ENCODE measurements at places on chromosomes 2 and 18. TPM values are rescaled to one million over a fixed set of nuclear protein-coding genes. Genes with fewer than 3 reads are reported as not detected.

- H3K4me3 ChIP-seq = no peak overlapping the region
- no peaks in the 10 kb centered on the region for H3K4me1 ChIP-seq
- H3K27me3 ChIP-seq = no peaks in the 10 kb centered on the region
- DNase-seq = no peak
- H3K36me3 ChIP-seq = no peaks in the 10 kb centered on the region
Observed at GRCh38 chr18:9858642-9859041, 27.1 kb upstream of the TXNDC2 start.

ABCG8 gene
- not detected for polyA plus RNA-seq

EMILIN2 gene
- 4.5 TPM for polyA plus RNA-seq

ATOH8 gene
- not detected for polyA plus RNA-seq

RUFY4 gene
- not detected for polyA plus RNA-seq

- H3K4me1 ChIP-seq = no peaks in the 10 kb centered on the region
- H3K27me3 ChIP-seq = no peaks in the 10 kb centered on the region
- H3K36me3 ChIP-seq = no peaks in the 10 kb centered on the region
- no peak overlapping the region for H3K27ac ChIP-seq
Observed at GRCh38 chr2:163690896-163691295, 44.9 kb downstream of the FIGN start.

GRCh38 chr2:85400541-85401463, 9.4 kb downstream of the CAPG start:
- no peaks in the 10 kb centered on the region for H3K27me3 ChIP-seq
- H3K4me1 ChIP-seq = peaks cover 10% of the 10 kb centered on the region
- no peak overlapping the region for H3K4me3 ChIP-seq
- H3K36me3 ChIP-seq = no peaks in the 10 kb centered on the region

DNA sequence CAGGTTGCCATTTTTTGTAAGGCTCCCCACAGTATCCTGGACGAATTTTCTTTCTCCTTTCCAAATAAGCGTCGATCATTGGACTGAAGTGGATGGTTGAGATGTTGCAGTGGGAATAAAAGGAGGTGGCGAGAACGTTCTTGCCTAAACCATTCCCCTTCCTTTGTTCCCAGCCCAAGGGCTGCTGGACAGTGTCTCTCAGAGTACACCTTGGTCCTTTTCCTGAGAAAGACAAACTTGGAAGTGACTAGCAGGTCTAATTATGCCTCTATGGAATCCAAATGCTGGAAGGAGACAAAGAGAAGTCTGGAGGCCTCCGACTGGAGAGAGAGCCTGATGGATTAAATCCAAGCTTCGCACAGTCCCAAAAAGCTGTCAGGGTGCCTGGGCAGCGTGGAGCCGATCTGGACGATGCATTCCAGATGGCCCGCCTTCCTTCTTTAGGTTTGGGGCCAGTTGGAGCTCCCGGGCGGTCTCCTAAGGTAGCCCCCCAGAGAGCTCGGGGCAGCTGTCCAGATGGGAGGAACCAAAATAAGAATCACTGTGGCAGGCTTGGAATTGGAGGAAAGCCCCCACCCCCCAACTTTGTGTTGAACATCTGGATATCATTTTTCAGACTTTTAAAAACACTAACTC, 186.8 kb downstream of the TMEM247 start:
- no peak overlapping the region for H3K27ac ChIP-seq
- no peaks in the 10 kb centered on the region for H3K36me3 ChIP-seq
- DNase-seq = no peak
- no peaks in the 10 kb centered on the region for H3K27me3 ChIP-seq

ANKMY1 gene
- 15.8 TPM for polyA plus RNA-seq

GRCh38 chr18:62325806-62326645, 916 bp downstream of the TNFRSF11A start:
- H3K27me3 ChIP-seq = peaks cover 35% of the 10 kb centered on the region
- peak overlapping the region; percentile 56 for H3K4me3 ChIP-seq
- no peak overlapping the region for H3K27ac ChIP-seq
- H3K4me1 ChIP-seq = peaks cover 13% of the 10 kb centered on the region
- H3K36me3 ChIP-seq = no peaks in the 10 kb centered on the region

GRCh38 chr2:110883406-110883805, 151.0 kb downstream of the ACOXL start:
- H3K4me1 ChIP-seq = no peaks in the 10 kb centered on the region
- H3K27ac ChIP-seq = no peak overlapping the region
- DNase-seq = no peak
- H3K27me3 ChIP-seq = no peaks in the 10 kb centered on the region
- H3K4me3 ChIP-seq = no peak overlapping the region

GPR35 gene
- polyA plus RNA-seq = 1.9 TPM

- no peaks in the 10 kb centered on the region for H3K27me3 ChIP-seq
- peaks cover 27% of the 10 kb centered on the region for H3K4me1 ChIP-seq
- no peak for DNase-seq
- H3K4me3 ChIP-seq = peak overlapping the region; percentile 26
- H3K36me3 ChIP-seq = no peaks in the 10 kb centered on the region
Observed at GRCh38 chr2:26043862-26044696, 10.2 kb downstream of the RAB10 start.

GRHL1 gene
- 0.12 TPM for polyA plus RNA-seq

LYPD1 gene
- polyA plus RNA-seq = not detected

OR6B3 gene
- not detected for polyA plus RNA-seq

BCL11A gene
- polyA plus RNA-seq = not detected

NTSR2 gene
- not detected for polyA plus RNA-seq

DNA sequence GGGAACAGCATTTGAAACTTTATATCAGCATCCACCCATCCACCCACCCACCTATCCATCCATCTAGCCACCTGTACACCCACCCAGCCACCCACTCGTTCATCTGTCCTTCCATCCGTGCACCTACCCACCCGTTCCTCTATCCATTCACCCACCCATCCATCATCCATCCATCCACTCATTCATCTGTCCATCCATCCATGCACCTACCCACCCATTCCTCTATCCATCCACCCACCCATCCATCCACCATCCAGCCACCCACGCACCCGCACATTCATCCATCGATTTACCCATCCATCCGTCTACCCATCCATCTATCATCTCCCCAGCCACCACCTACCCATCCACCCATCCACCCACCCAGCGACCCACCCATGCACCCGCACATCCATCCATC, 24.8 kb downstream of the LDLRAD4 start:
- H3K27me3 ChIP-seq = no peaks in the 10 kb centered on the region
- no peak for DNase-seq
- H3K36me3 ChIP-seq = no peaks in the 10 kb centered on the region
- no peaks in the 10 kb centered on the region for H3K4me1 ChIP-seq
- H3K4me3 ChIP-seq = no peak overlapping the region

LYPD6 gene
- polyA plus RNA-seq = not detected

GRCh38 chr18:41761333-41762018, 193.6 kb upstream of the PIK3C3 start:
- H3K27ac ChIP-seq = no peak overlapping the region
- no peaks in the 10 kb centered on the region for H3K27me3 ChIP-seq
- no peaks in the 10 kb centered on the region for H3K36me3 ChIP-seq
- H3K4me3 ChIP-seq = no peak overlapping the region
- no peak for DNase-seq

DNA sequence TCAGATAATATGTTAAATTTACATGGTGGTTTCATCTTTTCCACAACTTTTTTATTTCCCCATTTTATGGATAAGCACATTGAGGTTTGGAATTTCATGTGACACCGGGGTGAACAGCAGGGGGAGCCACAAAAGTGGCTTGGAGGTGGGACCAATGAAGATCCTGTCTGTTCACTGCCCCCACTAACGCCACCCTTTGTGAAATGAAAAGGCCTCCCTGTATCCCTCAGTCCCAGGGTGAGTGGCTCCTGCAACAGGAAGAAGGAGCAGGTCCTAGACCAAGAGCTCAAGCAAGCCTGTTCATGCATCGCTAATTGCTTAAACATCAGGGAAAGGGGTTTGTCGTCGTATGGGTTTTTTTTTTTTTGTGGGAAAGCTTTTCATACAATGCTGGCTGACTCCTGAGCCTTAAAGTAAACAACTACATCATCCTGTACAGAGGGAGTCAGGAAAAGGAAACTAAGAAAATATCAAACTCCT, 267.8 kb upstream of the EPAS1 start:
- H3K4me3 ChIP-seq = no peak overlapping the region
- no peaks in the 10 kb centered on the region for H3K4me1 ChIP-seq
- no peak for DNase-seq
- no peaks in the 10 kb centered on the region for H3K36me3 ChIP-seq

GRCh38 chr2:69464575-69464974, 27.3 kb upstream of the NFU1 start:
- H3K4me3 ChIP-seq = no peak overlapping the region
- no peaks in the 10 kb centered on the region for H3K27me3 ChIP-seq
- H3K36me3 ChIP-seq = peaks cover 11% of the 10 kb centered on the region
- H3K27ac ChIP-seq = no peak overlapping the region
- no peaks in the 10 kb centered on the region for H3K4me1 ChIP-seq

GRCh38 chr18:61734396-61734795, 158.4 kb downstream of the RNF152 start:
- no peak overlapping the region for H3K27ac ChIP-seq
- no peak for DNase-seq
- no peak overlapping the region for H3K4me3 ChIP-seq
- no peaks in the 10 kb centered on the region for H3K4me1 ChIP-seq

COL4A3 gene
- not detected for polyA plus RNA-seq

SLC14A1 gene
- 3.8 TPM for polyA plus RNA-seq

DNA sequence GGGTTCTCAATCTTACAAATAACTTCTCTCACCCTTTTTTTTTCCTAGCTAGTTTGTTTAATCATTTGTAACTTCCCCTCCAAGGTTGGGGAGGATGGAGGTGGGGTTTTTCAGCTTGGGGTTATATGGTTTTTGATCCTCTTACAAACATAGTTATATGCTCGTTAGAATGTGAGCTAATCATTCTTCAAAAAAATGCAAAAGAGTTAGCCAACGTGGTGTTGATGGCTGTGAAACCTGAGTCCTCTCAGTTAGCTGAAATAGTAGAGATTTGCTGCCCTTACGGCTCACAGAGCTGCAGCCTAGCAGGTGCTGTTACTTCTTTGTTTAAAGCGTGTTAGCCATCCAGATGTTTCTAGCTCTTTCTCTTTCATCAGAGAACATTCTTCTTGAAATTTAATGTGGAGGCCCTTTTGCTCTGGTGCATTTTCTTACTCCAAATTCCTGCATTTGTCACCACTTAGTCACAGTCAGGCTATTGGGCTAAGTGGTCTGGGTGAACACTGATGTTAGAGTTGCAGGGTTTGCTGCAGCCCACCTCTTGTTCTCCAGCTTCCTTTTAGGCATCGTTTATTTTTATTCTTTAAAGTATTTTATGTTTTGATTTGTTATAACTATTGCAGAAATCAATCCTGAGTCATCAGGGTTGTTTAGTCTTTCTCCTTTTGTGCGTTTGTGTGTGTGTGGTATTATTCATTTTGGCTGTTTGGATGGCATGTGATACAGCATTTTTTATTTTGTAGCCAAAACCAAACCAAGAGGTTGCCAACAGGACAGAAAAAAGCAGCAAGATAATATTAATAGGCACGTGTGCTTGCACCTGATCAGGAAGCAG, 41.1 kb downstream of the LIMS1 start:
- H3K4me1 ChIP-seq = no peaks in the 10 kb centered on the region
- no peaks in the 10 kb centered on the region for H3K36me3 ChIP-seq
- no peak overlapping the region for H3K4me3 ChIP-seq
- H3K27ac ChIP-seq = no peak overlapping the region
- no peaks in the 10 kb centered on the region for H3K27me3 ChIP-seq
- no peak for DNase-seq

GPR45 gene
- polyA plus RNA-seq = not detected

DNA sequence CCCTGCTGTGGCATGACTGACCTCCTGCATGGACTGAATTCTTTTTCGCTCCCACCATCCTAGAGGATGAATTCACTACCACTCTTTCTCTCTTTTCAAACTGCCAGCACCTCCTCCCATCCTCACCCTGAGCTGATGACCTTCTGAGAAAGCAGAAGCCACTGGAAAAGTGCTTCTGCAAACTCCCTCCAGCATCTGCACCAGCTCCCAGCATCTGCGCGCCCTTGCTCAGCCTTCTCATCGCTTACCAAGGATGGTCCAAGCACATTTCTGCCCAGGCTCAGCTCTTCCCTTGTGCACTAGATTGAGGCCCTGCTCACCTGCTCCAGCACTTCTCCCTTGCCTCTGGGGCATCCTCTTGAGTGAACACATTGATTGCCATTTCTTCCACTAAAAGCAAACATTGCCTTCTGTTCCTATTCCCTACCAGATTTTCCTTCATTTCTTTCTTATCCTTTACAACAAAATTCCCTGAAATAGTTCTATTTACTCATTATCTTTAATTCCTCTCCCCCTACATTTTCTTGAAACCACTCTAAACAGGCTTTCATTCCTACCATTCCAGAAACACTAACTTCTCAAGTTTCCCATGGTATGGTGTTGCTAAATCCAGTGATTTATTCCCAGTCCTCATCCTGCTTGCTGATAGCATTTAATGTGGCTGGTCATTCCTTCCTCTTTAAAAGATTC, 42.7 kb upstream of the IL1RL1 start:
- H3K4me3 ChIP-seq = no peak overlapping the region
- DNase-seq = no peak
- no peaks in the 10 kb centered on the region for H3K27me3 ChIP-seq
- no peak overlapping the region for H3K27ac ChIP-seq
- H3K4me1 ChIP-seq = no peaks in the 10 kb centered on the region
- no peaks in the 10 kb centered on the region for H3K36me3 ChIP-seq

GRCh38 chr2:60552851-60553494, 481 bp downstream of the BCL11A start:
- H3K36me3 ChIP-seq = no peaks in the 10 kb centered on the region
- H3K27ac ChIP-seq = no peak overlapping the region
- H3K4me3 ChIP-seq = no peak overlapping the region
- peaks cover 41% of the 10 kb centered on the region for H3K4me1 ChIP-seq
- DNase-seq = no peak

GRCh38 chr2:36337354-36337753, 18.2 kb upstream of the CRIM1 start:
- no peak for DNase-seq
- no peak overlapping the region for H3K4me3 ChIP-seq
- no peaks in the 10 kb centered on the region for H3K4me1 ChIP-seq

COLEC11 gene
- not detected for polyA plus RNA-seq

GATA6 gene
- 0.32 TPM for polyA plus RNA-seq

DNA sequence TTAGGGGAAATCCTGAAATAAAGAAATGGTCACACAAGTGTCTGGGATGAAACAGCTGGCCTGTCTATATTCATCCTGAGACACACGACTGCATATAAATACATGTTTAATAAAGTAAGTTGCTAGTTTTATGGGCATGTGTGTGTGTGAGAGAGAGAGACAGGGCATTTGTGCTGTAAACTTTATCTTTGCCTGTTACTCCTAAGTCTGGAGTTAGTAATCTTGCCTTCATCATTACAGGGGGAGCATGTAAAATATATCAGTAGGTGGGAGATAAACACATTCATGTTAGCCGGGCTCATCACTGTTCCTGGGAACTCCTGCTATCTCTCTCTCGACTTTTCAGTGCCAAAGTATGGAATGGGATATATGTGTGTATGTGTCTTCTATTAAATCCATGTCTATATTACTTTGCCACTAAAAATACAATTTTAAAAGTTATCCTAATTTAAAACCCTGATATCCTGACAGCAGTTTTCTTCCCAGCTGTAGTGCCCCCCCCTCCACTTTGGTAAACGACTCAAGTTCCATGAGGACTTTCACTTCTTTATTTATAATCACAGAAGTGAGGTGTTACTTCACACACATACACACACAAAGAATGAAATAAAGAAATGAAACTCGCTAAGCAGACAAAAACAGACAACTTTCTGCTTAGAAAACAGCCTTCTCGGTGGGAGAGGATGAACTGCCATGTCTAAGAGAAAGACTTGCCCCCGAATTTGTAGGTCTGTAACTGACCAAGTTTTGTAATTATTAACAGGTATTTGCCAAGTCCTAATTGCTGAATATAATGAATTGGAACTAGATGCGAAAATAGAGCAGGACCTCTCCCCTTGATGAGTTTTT, 947 bp downstream of the ZEB2 start:
- H3K27ac ChIP-seq = peak overlapping the region; percentile 94
- H3K27me3 ChIP-seq = peaks cover 43% of the 10 kb centered on the region
- no peak for DNase-seq
- peaks cover 44% of the 10 kb centered on the region for H3K4me1 ChIP-seq
